ENCODE measurements at places on chromosomes 2 and 18.

GRCh38 chr18:74381621-74382295, 66.1 kb downstream of the C18orf63 start:
- DNase-seq, result no peak

- DNase-seq, result no peak
These were observed 187.7 kb downstream of the ZFP36L2 start for GRCh38 chr2:43038696-43039094.

DNA sequence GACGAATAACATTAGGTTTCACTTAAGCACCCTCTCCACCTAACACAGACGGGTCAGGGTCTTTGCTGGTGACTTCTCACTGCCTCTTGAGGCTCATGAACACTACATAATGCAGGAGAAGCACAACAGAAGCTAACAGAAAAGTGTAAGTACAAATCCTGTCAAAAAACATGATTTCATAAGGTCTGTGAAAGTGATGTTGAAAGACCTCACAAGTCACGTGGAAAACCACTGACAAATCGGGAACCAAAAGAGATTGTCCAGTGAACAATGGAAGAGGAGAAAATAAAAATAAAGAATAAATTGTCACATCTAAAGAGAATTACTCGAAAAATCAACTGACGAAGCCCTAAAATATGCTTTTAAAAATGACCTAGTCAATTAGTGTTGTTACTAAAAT, 14.0 kb downstream of the PSD4 start:
- no peak for DNase-seq

DNA sequence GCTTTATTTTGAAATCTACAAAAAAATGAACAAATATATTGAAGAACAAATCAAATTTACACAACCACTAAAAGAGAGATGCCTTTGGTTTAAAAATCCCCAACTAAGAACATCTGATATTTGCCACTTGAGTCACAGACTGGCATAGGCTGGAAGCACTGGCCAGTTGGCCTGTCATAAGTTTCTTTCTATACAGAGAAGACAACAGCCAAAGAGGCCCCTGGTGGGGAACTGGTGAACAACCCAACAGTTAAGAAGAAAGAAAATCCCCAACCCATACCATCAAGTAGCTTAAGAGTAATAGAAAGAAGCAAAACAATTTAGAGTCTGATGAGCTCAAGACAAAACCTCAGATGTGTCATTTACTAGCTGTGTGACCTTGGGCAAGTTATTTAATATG, 45.5 kb downstream of the OSR1 start:
- DNase-seq, result no peak

DNA sequence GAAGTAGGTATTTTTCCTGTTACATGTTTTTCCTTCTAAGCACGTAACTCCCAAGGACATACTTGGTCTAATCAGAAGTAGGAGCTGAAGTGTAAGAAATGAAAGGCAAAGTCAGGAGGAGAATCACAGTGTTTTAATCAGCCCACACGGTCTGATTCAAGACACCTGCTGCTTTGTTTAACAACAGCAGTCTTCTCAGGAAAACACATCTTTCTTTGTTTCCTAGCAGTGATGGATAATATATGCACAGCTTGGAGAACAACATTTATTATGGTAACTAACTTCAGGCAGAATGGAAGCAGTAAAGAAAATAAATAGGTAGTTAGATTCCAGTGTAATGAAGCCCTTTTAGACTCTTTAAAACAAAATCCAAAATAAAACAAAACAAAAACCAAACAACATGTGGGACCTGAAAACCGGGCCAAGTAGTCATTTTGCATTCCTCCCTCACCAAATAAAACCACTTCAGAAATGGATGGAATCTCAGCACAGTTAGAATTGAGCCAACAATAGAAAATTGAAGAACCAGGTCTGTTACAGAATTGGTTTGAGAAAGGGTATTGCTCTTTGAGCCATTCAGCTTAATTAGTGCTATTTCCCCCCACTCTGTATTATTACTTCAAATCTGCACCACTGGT, 61.1 kb upstream of the UGP2 start:
- DNase-seq, result no peak

DNA sequence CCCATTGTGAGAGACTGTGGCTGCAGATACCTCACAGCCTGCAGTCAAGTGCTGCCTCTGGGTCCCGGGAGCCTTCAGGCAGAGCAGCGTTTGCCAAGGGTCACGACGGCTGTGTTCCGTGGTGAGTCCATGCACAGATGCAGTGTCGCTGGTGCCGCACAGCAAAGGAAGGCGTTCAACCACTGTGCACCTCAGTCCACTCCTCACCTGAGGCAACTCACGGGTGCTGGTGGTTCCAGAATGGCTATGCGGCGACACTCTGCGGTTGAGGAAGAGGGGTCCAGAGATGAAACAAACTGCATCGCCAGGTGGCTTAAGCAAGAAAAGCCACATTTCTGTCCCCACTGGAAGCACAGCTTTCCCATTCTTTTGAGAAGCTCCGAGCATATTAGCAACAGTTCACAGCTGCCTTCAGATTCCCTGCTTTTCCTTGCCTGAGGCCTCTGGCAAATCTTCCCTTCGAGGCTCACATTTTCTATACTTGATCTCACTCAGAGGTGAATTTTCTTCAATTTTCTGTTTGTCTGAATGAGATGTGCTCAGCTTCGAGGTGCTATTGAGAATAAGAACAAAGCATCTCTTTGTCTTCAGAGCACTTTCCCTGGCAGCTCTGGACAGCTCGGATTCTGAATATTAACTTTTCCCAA, 208.8 kb upstream of the TWIST2 start:
- DNase-seq, result no peak

DNA sequence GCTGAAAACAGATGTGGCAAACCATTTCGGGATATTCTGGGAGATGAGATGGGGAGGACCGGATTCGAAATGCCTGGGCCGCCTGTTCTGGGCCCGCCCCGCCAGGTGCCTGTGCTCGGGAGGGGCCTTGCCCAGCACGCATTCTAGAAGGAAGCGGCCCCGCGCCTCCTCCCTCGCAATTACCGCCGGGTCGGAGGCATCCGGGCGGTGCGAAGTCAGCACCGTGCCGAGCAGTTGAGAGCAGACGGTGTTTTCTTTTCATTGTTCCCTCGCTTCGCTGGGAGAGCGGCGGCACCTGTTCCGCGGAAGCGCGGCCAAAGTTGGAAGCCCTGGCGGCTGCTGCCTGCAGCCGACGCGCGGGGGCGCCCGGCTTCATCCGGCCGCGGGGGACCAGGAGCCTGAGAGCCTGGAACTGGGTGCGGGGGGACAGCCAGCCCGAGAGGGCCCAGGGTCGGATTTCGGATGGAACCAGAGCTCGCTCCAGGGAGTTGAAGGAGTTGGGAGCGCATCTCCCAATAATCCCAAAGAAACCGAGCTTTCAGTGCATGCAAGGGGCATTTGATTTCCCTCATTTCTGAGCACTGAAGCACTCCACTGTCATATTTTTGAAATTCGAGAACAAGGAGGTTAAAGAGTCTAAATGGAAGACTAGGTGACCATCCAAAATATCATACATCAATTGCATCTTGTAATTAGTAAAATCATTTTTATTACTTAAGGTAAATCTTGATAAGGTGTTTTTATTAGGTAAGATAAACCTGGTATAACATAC, 241.8 kb upstream of the RAB12 start:
- DNase-seq, result peak; percentile 59

DNA sequence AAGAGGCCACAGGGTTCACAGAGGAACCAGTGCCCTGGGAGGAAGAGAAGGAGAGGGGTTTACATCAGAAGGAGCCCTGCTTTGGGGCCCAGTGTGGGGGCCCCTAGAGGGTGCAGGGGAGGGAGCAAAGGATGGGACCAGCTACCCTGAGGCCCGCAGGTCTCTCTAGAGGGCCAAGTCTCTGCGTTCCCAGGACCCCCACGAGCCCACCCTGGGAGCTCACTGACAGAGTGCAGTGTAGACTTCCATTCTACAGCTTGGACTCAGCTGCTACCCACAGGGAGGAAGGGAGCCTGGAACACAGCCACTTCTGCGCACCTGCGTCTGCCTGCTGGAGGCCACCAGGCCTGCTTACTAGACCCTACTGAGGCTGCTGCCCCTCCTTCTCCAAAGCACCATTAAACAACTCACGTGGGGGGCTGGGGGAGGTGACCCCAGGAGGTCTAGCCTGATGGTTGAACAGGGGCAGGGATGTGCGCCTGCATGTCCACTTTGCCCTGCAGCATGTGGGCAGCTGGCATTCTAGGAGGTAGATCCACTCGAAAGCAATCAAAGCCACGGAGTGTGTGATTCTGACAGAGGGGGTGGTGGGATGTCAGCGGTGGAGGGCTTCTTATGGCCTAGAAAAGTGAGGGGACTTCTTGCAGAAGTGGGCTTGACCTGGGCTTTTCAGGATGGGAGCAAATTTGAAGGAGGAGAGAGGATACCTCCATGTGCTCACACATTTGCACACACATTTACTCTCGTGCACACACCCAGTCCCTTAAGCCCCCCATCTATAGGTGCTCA, 90.2 kb downstream of the ZFP36L2 start:
- no peak for DNase-seq

DNA sequence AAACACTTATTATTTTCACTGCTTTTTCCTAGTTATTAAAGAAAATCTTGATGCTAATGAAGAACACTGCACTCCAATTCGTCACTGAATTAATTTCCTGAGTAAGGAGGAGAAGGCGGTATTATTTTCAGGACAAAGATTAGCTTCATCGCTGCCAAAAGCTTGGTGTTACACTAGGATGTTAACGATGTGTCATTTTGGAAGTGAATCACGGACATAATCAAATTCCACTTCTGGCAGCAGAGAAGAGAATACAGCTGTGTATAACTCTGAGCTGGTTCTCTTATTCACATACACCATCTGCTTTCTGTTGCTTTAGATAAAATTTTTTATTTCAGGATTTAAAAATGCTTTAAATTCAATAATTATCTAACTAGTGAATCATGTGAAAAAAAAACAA, 74.1 kb downstream of the SCG2 start:
- DNase-seq, result no peak

- DNase-seq, result no peak
These were observed 198.5 kb downstream of the UBE2E3 start for GRCh38 chr2:181178823-181179412.
